Astrocyte of the spinal cord (primary cell): ENCODE measurements at places on chromosomes 12 and 14.

DNA sequence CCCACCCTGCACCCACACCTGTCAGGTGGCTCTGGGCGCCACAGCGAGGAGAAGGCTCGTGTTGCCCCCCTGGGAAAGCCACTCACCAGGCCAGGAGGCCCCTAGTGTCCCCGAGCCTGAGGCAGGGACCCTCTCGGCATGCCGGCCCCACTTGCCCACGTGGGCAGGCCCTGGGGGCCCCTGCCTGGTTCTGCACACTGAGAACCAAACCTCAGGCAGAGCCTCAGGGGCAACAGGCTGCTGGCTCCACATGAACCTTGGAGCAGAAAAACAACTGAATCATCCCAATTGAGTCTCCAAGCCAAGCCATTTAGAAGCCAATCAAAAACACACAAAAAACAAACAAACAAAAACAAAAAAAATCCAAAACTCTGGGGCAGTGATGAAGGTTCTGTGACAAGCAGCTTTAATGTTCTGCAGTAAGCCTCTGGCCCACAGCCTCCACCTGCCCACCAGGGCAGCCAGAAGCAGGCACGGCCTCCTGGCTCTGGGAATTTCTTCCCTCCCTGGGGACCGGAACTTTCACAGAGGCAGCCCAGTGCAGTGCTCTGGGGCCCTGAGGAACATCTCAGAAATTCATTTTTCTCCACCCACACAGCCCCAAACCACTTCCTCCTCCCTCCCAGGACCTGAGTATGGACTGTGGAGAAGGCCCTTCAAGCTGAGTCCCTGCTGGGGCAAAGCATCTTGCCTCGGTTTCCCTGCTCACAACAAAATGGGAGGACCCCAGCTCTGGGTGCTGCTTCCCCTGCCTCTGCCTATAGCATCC is 90.2 kb downstream of the CHGA start:
- DNase-seq: no peak

DNA sequence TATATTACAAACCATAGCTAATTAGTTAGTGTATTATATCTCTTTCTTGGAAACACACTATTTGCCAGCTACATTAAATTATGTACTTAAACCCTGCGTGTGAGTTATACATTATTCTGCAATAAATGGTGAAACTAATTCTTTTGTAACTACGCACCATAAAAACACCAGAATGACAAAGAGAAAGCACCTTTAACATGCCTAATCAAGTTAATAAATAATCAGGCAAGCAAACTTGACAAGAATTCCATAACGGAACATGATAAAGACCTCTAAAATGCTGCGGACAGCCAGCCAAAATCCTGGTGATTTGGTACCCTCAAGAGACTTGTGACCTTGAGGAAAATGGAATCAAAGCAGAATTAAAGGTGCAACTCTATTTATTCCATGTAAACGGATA is 375.3 kb upstream of the KITLG start:
- no peak for DNase-seq

DNA sequence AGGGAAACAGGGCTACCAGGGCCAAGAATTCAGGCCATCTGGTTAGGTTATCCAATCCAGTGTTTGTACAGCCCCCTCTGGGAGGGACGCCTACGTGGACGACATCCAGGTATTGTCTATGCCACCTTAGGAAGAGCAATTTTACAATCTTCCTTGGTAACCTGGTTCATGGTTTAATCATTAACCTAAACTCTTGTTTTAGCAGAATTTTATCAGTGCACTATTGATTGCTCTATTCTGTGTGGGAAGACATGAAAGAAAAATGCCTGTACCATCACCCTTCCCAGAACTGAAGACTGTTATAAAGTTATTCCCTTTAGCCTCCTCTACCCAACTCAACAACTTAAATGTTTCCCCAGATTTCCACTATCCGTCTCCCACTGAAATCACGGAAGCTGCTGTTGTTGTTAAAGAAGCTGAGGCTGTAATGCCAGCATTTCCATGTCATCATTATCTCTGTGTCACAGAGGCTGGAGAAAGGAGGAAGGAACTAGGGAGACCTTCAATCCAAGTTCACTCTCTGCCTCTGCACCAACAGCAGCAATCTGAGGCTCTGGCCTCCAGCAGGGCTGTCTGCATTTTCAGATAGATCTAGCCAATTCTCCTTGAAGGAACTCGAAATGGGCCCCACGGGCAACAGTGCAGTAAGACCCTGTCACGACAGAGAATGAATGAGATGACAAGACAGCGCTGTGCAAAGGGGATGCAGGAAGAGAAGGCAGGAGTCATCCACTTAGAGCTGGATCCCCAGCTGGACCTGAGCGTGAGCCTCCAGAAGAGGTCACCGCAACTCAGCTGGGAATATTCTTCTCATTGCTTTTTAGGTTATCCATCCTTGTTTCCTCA is 183.4 kb upstream of the GZMB start:
- no peak for DNase-seq

- no peak for DNase-seq
These were observed 79.2 kb downstream of the DAD1 start for GRCh38 chr14:22509751-22510300.

- no peak for DNase-seq
These were observed 41.1 kb downstream of the SERPINA3 start for GRCh38 chr14:94653321-94653720.

GRCh38 chr14:22671622-22672021 is 27.5 kb upstream of the OR6J1 start:
- no peak for DNase-seq

DNA sequence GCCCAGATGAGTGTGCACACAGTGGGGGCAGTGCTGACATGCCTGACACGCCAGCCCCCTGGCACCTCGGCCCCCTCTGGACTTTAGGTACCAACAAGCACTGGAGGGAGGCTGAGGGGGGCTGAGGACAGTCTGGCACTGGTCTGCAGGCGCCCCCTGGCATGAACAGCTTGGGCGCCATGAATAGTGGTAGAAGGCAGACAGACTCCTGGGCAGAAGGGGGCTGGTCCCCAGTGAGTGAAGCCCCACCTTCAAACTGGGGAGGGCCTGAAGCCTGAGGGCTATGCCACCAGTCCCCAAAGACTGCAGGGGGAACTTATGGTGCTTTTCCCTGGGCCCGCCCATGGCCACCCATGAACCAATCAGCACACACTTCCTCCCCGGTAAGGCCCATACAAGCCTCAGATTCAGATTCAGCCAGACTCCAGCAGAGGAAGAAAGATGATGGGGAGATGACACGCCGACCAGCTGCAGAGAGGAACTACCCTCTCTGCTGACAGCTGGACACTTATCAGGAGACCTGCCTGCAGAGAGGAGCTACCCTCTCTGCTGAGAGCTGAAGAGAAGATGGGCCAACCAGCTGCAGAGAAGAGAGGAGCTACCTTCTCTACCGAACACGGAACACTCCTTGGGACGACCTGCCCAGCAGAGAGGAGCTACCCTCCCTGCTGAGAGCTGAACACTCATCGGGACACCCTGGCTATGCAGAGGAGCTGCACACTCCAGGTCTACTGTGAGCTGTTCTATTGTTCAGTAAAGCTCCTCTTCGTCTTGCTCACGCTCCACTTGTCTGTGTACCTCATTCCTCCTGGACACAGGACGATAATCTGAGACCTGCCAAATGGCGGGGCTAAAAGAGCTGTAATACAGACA is 324.5 kb downstream of the PCNX1 start:
- no peak for DNase-seq

- no peak for DNase-seq
These were observed 2.8 kb downstream of the TGM1 start for GRCh38 chr14:24260026-24260779.

DNA sequence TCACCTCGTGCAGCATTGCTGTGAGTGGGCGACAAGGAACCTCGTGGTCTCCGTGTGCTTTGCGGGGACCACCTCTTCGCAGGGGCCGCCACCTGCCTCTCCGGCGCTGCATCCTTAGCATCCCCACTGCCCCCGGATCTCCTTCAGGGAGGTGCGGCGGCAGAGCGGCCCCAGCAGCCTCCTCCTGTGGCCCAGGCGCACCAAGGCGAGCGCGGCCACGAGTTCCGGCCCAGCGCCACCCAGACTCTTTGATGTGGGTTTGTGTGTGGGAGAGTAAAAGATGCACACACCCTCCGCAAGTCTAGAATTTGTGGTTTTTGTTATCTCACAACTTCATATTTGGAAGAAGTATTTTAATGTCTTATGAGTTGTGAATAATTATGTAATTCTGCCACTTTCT is 118.8 kb upstream of the DIO3 start:
- no peak for DNase-seq
